ENCODE measurements at places on chromosomes 2 and 18.

GRCh38 chr18:22871809-22872525 is 61.2 kb upstream of the RBBP8 start:
- no peak for DNase-seq

- DNase-seq = no peak
These were observed 16.2 kb downstream of the OTX1 start for GRCh38 chr2:63066838-63067237.

DNA sequence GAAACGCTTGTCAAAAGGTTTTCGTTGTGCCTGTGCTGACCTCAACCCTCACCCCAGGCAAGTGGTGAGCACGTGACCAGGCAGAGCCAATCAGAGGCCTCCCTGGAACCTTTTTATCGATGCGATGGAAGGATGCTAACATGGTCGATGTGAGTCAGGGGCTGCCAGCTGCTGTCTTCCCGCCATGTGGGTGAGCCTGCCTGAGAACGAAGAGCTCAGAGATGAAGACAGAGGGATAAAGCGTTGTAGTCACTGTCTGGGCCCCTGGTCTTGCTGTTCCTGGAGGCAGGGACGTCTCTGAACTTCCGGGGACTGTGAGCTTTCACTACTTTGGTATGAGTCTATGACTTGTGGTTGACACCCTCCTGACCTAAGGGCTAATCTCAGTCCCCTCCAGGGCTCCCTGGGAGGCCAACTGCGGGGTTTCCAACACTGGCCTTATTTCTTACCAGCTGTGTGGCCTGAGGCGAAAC is 18.6 kb downstream of the DNMT3A start:
- no peak for DNase-seq

- peak; percentile 65 for DNase-seq
These were observed 44.8 kb downstream of the ASAP2 start for GRCh38 chr2:9251154-9252001.

DNA sequence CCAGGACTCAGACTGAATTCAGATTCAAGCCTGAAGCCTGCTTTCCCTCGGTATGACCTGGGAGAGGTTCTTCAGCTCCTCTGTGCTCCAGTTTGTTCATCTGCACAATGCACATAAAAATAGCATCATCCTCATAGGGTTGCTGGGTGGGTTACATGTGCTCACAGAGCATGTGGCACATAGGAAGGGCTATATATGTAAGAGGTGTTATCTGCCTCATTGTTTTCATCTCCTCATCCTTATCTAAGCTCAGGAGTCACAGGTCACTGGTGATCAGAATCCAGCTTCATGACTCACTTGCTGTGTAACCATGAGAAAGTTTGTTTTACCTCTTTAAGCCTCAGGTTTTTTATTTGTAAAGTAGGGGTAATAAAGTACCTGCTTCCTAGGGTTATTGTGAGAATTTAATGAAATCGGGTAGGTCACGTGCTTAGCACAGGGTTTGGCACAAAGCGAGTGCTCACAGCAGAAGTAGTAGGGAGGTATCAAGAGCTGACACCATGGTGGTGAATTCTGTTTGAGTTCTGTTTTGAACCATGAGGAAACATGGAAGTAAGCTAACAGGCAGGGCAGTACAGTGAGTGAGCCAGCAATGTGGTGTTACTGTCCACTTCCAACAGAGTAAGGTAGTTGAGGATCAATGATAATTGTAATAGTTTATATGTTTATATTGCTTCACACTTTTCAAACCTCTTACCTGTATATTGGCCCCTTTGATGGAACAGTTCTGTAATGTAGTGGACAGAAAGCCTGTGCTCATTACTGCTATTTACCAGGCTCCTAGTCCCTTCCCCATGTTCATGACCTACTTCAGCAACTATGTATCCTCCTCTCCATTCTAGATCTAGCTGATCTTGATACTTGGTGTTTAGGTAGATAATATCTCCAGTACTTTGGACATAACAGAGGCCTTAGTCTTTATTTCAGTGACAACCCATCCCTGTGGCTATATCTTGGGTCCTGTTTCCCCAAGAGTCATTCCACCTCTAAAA is 141.4 kb upstream of the LTBP1 start:
- DNase-seq = no peak

- no peak for DNase-seq
These were observed 228.3 kb downstream of the SEPTIN10 start for GRCh38 chr2:109385506-109385905.

GRCh38 chr2:47870641-47871540 is 35.4 kb downstream of the FBXO11 start:
- no peak for DNase-seq

DNA sequence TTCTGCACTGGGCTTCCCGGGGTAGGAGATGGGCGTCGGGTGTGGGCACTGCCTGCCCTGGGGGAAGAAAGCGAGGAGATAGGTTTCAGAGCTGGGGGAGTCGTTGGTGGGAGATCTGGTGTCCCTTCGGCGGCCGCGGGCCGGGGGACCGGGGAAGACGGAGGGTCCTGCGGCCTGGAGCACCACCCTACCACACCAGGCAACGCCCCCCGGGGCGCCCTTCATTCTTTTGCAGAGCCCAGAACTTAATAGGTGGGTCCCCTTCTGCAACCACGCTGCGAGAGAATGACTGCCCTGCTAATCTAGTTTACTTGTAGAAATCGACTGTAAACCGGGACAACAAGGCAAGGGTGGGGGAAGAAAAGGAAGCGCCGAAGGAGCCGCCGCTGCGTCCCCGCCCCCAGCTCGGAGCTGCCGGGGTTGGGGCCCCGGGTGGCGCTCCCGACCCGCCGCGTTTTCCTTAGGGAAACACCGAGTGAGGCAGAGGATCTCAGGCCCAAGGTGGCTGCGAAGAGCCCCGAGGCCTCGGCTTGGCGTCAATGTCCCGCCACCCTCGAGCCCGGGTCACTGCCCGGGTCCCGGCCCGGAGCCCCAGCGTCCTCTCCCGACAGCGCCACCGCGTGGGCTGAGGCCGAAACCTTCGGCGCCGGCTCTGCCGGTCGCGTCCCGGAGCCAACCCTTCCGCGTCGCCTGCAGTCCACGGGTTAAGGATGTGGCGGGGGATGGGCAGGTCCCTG is 5.4 kb upstream of the SATB2 start:
- no peak for DNase-seq

DNA sequence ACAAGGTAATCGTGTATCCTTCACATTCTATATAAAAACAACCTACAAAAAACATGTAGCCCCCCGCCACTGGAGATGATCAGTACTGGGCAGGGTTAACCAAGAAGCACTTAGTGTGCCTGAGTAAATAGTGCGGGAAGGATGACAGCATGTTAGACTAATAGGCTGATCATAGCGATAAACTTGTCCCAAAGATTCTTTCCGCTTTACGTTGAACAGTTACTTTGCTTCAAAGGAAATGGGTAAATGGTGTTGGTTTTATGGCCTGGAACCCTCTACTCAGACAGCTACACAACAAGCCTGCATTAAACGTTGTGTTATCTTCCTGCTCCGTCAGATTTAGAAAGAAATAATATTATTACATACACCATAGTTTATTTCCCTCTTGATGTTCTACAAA is 67.7 kb downstream of the CTAGE1 start:
- no peak for DNase-seq

GRCh38 chr2:2623939-2624338 is 292.9 kb upstream of the MYT1L start:
- DNase-seq = no peak

DNA sequence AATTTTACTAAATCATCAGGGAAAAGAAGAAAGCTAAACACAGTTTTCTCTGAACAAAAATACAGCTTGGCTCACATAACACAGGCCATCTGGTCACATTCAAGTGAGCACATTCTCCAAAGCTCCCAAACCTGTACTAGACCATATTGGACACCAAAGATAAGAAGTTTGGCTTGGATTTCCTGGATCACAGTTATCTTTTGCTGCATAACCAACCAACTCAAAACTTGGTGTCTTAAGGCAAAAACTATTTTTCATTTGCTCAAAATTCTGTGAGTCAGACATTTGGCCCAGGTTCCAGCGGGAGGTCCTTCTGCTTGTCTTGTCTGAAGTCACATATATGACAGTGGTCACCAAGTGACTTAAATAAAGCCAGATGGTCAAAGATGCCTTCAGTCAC is 83.2 kb downstream of the GYPC start:
- DNase-seq = no peak

- no peak for DNase-seq
These were observed 144.8 kb upstream of the IL1R2 start for GRCh38 chr2:101846973-101847372.

DNA sequence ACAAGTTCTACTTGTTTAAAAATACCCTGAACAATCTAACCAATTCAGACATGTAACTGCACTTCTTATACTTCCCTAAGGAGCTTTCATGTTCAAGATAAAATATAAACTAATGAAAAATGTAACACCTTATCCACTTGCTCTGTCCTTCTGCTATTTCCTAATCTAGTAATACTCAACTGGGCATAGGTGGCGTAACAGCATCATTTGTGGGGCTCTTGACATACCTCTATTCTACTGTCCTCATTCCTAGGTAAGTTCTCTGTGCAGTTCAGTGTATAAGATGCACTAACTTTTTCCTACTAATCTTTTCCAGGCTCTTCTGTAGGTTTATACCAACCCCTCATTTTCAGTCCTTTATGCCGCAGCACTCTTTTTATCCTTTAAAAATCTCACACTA is 36.7 kb downstream of the PRKD3 start:
- no peak for DNase-seq

- DNase-seq = no peak
These were observed 193.3 kb downstream of the SLC4A3 start for GRCh38 chr2:219820767-219821166.

- DNase-seq = no peak
These were observed 96.0 kb downstream of the TFCP2L1 start for GRCh38 chr2:121189011-121189410.

GRCh38 chr18:14925281-14925709 is 177.3 kb downstream of the ANKRD30B start:
- DNase-seq = peak; percentile 65

GRCh38 chr2:96247896-96248295 is 17.9 kb downstream of the TMEM127 start:
- no peak for DNase-seq

DNA sequence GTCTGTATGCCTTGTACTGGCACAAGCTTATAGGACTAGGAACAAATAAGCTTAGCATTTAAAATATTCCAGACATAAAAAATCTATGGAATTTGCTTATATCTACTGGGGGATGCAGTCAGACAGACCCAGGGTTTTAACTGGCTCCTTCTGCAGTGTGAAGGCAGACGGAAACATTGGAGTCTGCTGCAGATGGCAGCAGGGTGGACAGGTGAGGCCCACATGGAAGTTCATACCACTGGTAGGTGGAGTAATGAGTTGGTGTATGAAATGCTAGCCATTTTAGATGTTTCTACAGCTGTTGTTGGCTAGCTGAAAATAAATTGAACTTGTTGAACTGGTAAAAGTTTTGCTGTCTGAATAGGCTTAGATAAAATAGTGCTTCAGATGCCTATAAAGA is 17.7 kb downstream of the SPTBN1 start:
- DNase-seq = no peak

DNA sequence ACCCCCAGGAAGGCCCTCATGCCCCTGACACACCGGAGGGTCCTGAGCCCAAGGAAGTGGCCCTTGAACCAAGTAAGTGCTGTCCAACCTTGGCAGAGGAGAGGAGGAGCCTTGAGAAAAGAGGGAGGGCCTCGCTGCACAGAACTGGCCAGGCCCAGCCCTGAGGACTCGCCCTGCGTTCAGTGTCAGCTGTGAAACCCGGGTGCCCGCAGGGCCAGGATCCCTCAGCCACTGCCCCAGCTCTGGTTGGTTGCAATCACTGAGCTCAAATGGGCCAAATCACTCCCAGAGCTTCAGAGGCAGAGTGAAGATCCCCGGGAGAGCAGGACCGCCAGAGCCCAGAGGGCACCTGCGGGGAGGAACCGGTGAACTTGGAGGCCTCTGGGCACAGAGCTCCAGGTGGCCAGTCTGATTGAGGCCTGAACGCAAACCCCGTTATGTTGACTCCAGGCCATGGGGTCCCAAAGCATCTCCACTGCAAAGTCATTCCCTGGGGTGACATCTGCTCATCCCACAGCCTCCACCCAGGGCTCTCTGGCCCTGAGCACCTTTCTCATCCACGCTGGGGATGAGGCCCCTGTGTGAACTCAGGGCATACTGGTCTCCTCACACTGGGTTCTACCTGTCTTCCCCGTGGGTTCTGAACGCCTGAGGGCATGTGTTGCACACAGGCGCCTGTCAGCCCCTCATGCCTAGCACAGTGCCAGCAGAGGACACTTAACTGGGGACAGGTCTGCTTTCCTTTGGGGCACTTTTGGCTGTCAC is 11.9 kb downstream of the GBX2 start:
- DNase-seq = no peak

DNA sequence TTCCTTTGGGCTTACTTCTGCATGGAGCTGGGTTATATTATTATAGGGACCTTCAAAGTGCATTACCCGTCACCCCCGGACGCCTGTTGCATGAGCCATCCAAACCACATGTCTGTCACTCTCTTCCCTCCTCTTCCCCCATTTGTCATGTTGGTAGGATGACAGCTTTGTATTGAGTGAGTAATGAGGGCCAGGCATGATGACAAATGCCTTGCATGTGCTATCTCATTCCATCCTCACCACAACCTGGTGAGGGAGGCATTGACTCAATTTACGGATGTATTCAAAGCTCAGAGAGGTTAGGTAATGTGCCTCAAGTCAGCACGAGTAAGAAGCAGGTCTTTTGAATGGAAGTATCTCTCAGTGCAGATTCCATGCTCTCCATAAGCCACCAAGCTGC is 510.5 kb upstream of the TNP1 start:
- DNase-seq = peak; percentile 48

DNA sequence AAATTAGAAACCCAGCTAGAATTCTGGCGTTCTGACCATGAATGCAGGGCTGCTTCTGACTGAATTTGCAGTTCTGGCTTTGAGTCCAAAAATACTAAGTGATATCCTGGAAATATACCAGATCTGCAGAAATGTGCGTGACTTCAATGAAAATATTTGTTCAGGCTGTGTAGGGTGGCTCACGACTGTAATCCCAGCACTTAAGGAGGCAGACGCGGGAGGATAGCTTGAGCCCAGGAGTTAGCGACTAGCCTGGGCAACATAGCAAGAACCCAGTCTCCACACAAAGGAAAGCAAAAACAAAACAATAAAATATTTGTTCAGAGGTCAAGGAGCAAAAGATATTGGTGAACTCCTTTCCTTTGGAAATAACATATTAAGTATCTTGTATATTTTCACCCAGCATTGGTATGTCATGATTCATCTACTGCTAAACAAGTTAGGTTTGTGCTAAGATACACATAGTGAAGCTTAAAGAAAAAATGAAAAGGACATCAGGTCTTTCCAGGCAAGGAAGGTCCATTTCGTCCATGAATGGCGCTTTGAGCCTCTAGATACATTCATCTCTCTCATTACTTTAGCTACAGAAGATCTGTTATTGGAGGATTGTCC is 239.2 kb downstream of the CMPK2 start:
- no peak for DNase-seq

GRCh38 chr2:232634206-232635150 is 1.1 kb downstream of the EFHD1 start:
- DNase-seq = no peak

All from stromal cell of bone marrow (primary cell).